ENCODE measurements at places on chromosomes 5 and 9.

DNA sequence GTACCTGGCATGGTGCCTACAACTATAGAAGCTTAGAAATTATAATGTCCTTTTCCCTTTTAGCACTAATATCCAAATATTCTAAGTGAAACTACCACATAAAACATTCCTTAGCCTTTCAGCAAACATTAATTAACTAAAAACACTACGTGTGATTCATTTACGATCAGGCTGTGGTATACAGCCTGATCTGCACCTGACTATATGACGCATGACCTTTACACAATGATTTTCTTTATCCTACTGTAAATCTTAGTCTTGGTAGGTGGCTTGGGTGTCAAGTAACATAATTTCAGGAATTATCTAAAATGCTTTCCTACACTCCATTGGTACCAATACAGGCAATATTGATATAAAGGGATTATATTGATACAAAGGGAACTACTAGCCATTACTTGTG lies 686.7 kb downstream of the DTWD2 start:
- no peak for DNase-seq

GRCh38 chr5:73815631-73816030 lies 189.6 kb downstream of the ARHGEF28 start:
- no peak for DNase-seq

DNA sequence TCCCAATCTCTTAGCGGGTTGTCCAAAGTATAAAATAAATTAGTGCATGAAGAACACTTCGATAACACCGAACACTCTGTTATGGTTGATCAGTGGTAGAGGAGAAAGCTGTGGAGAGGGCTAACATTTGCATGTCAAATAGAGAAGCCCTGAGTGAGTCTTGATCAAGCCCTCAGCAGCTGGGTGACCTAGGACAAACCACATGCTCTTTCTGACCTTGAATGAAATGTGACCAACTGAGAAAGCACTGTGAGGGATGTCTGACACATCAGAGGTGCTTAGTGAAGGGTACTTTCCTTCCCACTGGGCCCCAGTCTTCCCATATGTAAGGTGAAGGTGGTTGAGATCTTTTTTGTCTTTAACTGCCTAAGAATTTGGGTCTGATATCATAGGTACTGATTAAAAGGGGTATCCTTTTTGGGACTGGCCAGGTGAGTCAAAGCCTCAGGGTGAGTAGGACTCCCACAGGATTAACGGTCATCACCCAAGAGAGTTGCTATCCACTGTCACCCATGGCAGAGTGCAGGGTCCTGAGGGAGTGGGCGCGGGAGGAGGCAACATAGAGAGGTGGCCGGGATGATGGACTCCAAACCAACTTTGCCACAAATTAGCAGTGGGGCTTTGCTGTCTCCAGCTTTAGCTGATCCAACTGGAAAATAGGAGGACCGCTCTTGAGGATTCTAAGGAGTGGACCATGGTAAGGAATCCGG lies 53.5 kb downstream of the KIF4B start:
- no peak for DNase-seq

- DNase-seq: no peak
Observed at GRCh38 chr9:112863214-112863613, 27.5 kb downstream of the SLC46A2 start.

DNA sequence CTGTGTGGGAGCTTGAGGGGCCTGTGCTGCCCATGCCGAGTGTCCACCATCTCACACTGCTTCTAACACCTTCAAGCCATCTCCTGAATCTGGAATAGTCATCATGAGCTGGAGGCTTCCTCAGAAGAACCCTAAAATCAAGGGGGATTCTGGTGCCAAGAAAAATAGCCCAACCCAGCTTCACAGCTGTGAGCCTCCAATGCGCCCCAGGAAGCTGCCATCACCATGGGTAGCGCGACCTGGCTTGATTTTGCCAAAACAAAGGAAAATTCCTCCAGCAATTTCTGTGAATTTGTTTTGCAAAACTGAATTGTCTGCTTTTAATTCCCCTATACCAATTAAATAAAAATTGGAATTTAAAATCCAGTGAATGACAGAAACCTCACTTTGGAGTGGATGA lies 6.2 kb upstream of the TIFAB start:
- no peak for DNase-seq

DNA sequence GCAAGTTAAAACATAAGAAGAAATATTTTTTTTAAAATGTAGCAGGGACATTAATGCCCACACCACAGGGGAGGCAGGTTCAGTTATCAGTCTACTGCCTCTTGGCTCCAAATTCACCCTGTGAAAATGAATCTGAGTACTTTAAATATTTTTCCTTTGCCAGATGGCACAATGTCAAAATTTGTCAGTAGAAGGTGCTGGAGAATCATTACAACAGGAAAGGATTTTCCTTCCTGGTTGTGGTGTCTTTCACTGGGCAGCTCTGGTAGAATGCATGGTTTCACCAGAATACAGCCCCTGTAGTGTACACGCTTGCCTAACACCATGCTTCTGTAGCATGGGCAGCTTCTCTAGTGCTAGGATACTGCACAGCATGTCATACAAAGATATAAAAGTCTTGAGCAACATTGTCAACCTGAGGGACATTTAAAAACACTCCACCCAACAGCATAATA lies 9.7 kb upstream of the SREK1 start:
- DNase-seq: no peak

- DNase-seq: no peak
Observed at GRCh38 chr9:121662359-121662758, 10.9 kb downstream of the DAB2IP start.

DNA sequence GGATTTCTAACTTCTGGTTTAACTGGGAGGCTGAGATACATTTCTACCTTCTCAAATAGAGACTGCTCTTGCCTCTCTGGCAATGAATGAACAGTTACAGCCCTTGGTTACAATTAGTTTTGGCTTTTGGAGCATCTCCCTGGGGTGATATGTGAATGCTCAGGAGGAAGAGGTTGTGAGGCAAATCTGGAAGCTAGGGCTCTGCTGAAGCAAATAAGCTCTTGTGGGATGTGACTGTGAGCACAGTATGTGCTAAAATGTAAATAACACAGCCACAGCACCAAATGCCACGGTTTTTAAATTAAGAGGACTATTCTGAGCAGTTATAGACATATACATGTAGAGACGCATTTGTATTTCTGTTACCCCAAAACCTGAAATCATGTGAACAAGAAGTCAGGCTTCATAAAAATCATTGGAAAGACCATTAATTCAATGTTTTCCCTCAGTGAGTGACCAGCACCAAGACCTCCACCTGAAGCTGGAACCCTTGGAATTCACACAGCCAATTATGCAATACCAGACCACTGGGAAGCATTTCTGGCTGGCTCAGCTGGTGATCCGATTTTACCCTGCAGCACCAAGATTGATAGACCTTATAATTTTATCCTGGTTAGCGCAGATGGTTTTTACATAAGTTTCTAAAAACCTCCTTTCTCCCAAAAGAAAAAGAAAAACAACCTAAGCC lies 3.0 kb upstream of the SLC44A1 start:
- DNase-seq: no peak

DNA sequence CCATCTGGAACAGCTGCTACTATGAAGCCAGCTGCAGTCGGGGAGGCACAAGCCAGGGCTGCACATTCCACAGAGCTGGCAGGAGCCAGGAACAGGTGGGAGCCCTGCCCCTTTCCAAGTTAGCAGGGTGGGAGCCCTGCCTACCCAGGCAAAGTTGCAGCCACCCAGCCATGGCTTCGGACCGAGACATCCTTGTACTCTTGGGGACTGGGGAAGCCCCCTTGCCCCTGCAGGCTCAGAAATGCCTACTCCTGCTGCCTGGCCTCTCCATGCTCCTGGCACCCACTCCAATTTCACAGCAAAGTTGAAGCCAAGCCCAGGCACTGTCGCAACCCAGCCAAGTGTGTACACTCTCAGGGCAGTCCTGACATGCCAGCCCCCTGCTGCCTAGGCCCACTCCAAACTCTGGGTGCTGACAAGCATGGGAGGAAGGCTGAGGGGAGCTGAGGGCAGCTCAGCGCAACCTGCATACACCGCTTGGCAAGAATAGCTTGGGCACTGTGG lies 165.1 kb downstream of the RNF180 start:
- DNase-seq: no peak

DNA sequence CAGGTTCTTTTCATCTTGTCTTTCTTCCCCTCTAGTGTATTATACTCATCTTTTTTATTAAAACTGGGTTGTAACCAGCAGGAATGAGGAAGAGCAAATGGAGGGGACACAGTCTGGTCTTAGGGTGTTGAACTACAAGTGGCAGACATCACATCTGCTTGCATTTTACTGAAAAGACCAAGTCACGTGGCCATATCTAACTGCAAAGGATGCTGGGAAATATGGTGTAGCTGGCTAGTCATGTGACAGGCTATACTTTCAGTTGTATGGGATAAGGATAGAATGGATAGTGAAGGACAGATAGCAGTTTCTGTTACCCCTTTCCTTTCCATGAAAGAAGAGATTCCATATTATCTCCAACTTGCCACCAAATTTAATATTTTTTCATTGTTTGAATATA lies 13.0 kb upstream of the FGD3 start:
- no peak for DNase-seq

- peak; percentile 9 for DNase-seq
Observed at GRCh38 chr9:14715102-14715501, 7.4 kb downstream of the CER1 start.

DNA sequence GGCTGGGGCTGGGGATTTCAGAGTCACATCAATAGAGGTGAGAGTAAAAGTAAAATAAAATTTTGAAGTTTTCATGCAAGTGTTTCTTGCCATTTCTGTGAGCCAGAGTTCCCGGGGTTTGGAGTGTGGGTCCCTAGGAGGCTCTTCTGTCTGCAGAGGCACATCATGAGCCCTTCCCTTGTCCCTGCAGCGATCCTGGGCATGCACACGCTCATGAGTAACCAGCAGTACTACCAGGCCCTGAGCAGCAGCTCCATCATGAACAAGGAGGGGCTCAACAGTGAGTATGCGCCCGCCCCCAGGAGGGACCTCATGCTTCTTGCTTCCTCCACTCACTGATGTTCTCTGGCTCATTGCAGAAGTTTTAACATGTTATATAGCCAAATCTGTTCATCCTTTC lies 61.1 kb downstream of the TMOD1 start:
- DNase-seq: no peak

- DNase-seq: no peak
Observed at GRCh38 chr5:132661231-132662003, 3.4 kb downstream of the IL13 start.

DNA sequence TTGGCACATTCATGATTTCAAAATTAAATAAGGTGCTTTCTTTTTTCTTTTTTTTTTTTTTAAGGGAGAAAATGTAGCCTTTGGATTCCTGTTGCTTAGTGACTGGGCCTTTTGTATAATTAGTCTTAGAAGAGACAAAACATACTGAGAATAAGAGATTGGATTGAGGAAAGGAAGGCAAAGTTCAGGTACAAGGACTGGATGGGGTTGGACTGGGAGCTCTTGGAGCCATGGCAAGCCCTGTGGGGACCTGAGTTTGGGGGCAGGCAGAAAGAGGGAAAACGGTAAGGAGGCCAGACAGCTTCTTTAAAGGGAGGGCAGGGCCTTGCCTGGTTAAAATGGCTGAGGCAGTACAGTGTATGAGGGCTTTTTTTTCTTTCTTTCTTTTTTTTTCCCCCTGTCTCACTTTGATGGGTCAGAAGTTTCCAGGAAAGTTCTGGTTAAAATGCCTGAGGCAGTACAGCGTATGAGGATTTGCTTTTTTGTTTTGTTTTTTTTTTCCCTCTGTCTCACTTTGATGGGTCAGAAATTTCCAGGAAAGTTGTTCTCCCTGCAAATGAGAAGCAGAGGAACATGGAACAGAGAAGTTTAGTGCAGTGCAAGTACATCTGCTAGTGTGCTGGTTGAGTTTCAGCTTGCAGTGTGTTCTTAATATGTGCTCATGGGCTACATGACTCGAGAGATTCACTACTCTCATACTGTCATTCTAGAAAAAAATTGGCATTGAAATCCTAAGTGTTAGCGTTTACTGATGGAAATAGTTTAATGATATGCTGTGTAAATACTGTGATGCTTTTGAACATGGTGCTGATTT lies 16.8 kb downstream of the SNX18 start:
- DNase-seq: no peak

DNA sequence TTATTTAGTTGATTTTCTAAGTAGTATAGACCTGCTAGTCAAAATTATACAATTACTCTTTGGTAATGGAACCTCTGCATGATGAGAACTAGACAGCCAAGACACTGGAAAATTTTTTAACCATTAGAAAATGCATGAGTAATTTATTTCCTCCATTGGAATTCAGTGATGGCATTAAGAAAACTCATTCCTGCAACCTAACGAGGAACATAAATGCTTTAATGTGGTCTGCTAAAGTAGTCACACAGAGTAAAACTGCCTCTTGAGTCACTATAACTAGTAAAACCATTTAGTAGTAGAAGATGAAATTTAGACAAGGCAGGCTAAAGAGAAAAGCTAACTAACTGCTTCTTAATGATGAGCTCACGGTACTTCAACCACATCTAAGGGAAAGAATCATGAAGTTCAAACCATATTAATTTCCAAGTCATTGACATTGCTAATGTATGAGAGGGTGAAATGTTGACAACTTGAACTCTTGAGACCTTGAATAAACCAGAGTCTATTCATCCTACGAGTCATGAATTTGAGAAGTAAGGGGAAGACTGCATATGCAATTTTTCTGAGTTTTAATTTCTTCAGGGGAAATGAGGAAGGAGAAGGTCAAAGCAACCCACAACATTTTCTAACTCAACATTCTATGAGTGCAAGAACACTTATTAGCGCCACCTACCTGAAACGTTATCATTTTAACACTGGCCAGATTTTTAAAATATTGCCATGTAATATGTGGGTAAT lies 74.4 kb downstream of the GLIS3 start:
- peak; percentile 86 for DNase-seq

DNA sequence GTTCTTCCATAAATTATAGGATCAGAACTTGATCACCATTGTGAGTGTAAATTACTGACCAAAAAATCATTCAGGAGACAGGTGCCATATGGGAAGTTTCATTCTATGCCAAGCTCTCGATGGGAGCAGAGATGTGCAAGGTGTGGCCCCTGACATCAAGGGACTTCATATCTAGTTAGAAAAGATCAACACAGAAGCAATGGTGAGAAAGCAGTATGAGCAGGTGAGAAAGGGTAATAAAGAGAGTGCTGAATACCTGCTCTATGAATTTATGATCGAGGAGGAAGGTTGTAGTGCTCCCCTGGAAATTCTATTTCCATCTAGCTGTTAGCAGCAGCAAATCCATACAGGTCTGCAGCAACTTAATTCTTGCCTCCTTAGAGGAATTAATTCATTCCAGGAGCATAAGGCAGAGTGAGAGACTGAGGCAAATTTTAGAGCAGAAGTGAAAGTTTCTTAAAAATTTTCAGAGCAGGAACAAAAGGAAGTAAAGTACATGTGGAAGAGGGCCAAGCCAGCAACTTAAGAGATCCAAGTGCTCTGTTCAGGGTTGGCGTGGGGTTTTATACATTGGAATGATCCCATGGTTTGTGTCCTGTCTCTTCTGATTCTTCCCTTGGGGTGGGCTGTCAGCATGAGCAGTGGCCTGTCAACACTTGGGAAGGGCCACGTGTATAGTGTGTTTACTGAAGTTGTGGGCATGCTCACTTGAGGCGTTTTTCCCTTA lies 181.8 kb downstream of the SAXO1 start:
- DNase-seq: no peak

GRCh38 chr5:36576721-36577120 lies 29.7 kb upstream of the SLC1A3 start:
- DNase-seq: no peak
